ENCODE measurements at places on chromosomes 12 and 14.

- DNase-seq: no peak
Observed at GRCh38 chr12:122876731-122877130, 19.2 kb downstream of the VPS37B start.

- DNase-seq: no peak
Observed at GRCh38 chr12:115354007-115354890, 670.3 kb upstream of the TBX3 start.

DNA sequence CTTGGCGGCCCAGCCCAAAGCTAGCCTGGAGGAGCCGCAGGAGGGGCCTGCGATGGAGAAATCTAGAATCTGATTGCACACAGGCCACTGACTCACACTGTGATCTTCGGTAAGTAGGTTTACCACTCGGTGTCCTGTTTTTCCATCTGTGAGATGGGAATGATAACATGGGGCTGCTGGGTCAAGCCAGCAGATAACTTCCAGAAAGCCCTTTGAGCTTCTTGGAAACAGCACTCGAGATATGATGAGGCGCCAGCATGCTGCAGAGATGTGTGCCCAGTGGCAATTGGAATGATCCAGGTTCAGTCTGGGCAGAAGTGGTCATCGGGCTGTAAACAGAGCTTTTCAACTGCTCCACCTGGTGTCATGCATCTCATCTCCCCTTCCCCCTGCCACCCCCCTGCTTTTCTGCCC lies 771.3 kb upstream of the TBX3 start:
- no peak for DNase-seq

DNA sequence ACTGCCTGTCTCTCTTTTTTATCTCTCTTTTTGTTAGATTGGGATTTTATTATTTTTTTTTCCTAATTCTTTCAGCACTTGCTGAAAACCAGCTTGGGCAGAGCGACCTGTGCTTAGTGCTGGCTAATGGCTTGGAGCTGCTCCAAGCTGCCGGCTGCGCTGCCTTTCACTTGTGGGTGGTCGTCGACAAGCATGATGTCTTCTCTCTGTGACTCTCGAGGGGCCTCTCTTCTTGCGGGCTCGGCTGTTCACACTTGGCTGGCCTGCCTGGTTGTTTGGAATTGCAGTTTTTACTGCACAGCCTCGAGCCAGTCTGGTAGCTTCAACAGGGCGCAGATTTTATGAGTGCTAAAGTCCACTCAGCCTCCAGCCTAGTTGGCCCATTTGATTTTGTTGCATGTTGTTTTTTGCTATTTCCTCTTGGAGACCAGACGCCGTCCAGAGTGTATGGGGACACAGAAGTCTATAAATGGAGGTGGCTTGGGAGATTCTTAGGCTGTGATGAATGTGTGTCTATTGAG lies 18.6 kb downstream of the TPCN1 start:
- DNase-seq: no peak

GRCh38 chr12:16359512-16360491 lies 12.4 kb downstream of the MGST1 start:
- no peak for DNase-seq

DNA sequence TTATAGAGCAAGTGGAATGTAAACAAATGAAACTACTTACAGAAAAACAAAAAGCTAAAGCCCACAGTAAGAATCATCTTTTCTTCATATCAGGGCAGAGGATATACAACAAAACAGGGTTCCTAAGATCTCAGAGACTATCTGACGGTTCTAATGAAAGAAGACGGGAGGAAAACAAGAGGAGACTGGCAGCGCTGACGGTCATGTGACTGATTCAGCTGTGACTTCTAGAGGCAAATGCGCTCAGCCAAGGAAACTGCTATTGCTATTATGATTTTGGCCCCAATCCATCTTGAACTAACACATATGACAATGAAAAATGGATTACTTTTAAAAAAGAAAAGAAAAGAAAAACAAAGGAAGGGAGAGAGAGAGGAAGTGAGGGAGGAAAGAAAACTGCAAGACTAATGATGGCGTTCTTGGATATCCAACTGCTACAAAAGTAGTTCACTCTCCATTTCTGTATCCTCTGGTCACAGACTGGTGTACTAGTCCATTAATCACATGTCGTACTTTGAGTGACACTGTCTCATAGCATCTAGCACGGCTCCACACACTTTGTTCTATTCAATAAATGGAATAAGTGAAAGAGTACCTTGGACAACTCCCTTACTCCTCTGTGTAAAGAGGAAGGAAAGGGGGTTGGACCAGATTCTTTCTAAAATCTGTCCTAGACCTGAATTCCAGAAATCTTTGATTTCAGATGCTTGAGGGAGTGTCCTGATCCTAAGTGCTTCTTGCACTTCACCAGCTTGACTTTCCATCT lies 119.3 kb downstream of the DAD1 start:
- DNase-seq: no peak

- no peak for DNase-seq
Observed at GRCh38 chr14:101050901-101051490, 147.5 kb upstream of the RTL1 start.

DNA sequence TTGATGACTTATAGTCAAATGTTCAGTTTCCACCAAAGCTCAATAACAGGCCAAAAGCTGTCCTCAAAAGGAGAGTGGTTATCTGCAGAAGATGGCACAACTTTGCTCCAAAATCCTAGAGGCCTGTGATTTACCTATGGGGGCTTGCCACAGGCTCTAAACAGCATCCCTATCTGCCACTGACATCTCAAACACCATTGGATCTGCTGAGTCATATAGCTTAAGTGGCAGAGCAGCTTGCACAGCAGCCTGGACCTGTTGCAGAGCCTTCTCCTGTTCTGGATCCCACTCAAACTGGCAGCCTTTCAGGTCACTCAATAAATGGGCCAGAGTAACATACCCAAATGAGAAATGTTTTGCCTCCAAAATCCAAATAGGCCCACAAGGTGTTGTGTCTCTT lies 60.6 kb upstream of the NAA30 start:
- no peak for DNase-seq

DNA sequence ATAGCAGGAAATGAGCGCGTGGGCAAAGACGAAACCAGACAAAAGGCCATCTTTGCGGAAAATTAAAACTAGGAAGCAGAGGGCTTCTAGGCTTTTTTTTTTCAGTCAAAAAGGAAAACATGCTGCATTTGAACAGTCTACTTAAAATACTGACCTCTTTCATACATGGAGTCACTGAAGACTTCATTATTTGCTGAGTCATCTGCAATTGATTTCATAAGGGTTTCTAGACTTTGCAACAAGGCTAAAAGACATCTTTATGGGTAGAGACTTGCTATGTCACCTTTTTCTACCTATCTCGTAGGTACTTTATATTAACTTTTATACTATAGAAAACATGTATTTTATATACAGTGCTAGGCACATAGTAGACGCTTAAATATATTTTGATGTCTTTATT lies 238.4 kb downstream of the TMEM132D start:
- no peak for DNase-seq

DNA sequence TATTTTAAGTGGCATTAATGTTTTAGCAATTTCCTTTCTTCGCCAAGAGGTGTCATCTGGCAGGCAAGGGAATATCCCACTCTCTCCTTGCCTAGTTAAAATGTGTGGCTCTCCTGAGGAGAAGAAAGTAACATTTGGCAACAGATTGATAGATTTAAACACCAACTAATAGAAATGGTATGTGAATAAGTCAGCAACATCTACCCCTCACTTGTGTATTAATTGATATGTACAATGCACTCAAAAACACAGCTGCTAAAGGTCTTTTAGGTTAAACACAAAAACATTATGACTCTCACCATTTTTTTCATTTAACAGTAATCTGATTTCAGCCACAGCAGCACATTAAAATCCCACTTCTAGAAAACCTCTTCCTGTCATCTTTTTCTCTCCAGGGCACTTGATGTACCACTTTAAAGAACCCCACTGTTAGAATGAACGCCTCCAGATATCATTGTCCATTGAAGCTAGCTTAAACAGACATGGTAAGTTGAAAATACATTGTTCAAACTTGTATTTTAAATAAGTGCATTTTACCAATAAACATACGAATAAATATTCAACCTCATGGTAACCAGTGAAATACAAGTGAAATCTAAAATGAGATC lies 151.7 kb downstream of the RPAP3 start:
- no peak for DNase-seq

GRCh38 chr12:28063355-28063880 lies 90.9 kb upstream of the PTHLH start:
- DNase-seq: no peak

DNA sequence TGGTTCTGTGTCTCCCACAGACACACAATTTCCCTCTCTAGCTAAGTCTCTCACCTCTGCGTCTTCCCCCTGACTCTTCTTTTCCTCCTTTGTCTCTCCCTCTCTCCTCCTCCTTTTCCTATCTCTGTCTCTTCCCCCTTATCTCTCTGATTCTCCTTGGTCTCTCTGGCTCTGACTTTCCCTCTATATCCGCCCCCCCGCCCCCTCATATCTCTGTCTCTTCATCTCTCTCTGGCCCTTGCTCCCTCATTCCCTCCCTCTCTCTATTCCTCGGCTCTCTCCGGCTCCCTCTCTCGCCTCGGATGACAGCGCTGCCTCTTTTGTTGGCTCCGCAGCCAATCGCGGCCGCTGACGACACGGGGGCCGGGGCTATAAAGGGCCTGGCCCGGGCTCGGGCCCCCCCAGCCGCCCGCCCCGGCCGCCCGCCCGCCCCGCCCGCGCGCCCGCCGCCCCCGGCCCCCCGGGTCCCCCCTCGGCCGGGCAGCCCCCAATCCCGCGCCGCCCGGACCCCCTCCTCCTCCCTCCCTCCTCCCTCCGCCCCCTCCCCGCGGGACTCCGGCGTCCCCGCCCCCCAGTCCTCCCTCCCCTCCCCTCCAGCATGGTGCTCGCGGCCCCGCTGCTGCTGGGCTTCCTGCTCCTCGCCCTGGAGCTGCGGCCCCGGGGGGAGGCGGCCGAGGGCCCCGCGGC lies at the start of gene GDF11:
TSS of gene GDF11 (plus strand) at position 404 of the 687 bp plus-strand sequence. CDS start at position 599, 195 bp downstream.
- DNase-seq: peak; percentile 76

DNA sequence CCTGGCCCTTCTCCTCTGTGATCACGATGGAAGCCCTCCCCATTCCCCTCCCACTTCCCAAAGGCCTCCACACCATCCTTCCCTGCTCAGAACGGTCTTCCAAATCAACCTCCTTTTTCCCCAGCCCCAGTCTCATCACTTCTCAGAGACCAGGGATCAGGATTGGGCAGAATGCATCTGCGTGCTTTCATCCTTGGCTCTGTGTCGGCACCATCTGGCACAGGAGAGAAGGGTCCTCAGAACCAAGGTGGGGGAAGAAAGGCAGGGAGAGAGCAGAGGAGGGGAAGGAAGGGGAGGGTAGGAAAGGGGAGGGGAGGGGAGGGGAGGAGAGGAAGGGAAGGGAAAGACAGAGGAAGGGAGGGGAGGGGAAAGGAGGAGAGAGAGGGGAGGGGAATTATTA lies 52.4 kb upstream of the FICD start:
- no peak for DNase-seq

DNA sequence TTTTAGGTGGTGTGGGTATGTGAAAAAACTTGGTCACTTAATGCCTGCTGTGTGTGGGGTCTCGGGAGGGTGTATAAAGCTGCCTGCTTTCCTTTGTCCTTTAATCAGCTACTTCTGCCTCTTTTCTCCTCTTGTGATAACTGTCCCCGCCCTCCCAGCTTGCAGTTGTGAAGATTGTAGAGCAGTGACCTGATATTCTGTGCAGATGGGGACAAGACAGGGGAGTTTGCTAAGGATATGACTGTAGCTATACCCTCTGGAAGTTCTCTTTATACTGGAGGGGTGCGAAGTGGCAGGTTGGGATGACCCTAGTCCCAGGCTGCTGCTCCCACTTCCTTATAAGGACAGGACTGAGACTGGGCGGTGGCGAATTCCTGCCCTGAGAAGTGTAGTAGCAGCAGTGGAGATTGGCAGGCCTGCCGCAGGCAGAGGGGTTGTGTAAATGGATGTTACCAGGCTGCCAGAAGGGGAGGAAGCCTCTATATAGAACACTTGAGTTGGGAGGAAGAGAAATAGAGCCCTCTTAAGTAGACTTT lies 835 bp downstream of the MYL6 start:
- DNase-seq: peak; percentile 21

- no peak for DNase-seq
Observed at GRCh38 chr12:6264402-6265037, 46.0 kb upstream of the PLEKHG6 start.

DNA sequence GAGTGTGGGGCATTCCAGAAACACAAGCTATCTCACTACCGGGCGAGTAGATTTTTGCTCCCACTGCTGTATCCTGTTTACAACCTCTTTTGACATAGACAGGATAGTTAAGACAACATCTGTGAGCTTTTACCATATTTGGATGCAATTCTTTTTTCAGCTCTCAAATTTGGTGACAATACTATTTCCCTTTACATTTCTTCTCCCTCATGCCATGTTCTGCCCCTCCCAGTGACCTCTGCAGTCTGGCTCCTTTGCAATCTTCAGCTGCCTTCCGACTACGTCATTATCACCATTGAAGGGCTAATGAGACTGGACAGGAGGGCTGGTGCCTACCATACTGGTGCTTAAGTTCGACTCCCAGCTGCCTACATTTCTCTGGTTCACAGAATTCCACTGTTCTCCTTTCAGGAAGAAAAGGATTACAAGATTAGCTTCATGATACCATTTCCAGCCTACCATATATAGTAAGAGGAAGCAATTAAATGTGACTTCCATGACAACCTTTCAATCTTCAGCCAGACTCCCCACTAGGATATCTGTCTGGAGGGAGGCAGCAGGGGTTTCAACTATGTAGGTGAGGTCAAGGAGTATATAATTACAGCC lies 251.6 kb downstream of the PHLDA1 start:
- no peak for DNase-seq

GRCh38 chr14:104080376-104081260 lies 4.9 kb upstream of the ASPG start:
- no peak for DNase-seq

DNA sequence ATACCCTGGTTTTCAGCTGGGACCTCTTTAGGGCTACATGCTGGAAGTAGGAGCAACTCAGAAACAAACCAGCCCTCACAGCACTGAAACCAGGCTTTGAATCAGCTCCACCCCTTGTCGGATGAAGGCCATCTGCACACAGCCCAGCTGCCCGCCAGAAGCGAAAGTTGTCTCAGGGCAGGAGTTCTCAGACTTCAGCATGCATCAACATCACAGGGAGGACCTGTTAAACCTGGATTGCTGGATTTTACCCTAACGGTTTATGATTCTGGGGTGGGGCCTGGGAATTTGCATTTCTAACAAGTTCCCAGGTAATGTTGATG lies 10.9 kb downstream of the SYNDIG1L start:
- DNase-seq: no peak

GRCh38 chr12:70317781-70318180 lies 48.3 kb upstream of the KCNMB4 start:
- DNase-seq: no peak

DNA sequence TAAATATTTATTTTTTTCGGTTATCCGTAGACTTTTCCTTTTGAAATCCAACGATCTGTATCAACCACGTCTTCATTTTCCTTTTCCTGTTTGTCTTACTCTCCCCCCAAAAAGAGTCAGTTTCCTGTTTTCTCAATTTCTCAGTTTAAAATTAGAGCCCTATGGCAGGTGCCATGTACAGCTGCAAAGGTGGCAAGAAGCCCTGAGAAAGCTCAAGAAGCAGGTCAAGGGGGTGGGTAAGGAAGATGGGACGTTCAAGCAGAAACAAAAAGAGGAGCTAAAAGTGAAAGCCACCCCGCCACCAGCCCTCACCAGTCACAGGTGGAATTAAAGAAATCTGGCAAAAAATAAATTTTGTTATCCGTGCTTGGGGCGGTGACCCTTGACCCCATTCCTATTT lies 26.7 kb downstream of the SLC35E3 start:
- no peak for DNase-seq

- DNase-seq: no peak
Observed at GRCh38 chr14:25628390-25628789, 578.4 kb upstream of the STXBP6 start.
